ENCODE measurements at places on chromosomes 6 and 20.

GRCh38 chr6:56574292-56574691 lies 68.4 kb downstream of the DST start:
- DNase-seq, result no peak

GRCh38 chr20:3716195-3716834 lies 3.9 kb upstream of the SIGLEC1 start:
- DNase-seq, result no peak

- no peak for DNase-seq
These were observed 15.8 kb upstream of the GABRR2 start for GRCh38 chr6:89330910-89331309.

GRCh38 chr6:34053721-34054120 lies 92.2 kb downstream of the GRM4 start:
- DNase-seq, result no peak

GRCh38 chr6:116543149-116543548 lies 2.3 kb downstream of the TRAPPC3L start:
- DNase-seq, result no peak

- peak; percentile 29 for DNase-seq
These were observed 51.7 kb downstream of the CHMP4B start for GRCh38 chr20:33862709-33863403.

GRCh38 chr6:12715437-12715836 lies 1.1 kb upstream of the PHACTR1 start:
- DNase-seq, result no peak

DNA sequence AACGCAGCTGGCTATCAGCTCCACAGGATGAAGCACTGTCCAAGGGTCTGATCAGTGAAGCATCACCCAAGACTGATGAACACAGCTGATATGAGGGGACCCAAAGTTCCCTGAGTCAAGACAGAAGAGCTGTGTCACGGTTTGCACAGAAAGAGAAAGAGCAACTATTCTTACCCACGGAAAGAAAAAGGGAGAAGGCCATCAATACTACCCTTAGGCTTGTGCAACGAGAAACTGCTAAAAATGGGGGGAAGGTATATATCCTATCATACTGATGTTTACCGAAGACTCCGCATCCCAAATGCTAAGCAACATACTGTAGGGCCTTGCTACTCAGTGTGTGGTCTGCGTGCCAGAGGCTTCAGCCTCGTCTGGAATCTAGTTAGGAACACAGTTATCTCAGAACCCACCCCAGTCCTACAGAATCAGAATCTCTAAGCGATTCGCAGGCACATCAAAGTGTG lies 665 bp downstream of the FASTKD5 start:
- no peak for DNase-seq

DNA sequence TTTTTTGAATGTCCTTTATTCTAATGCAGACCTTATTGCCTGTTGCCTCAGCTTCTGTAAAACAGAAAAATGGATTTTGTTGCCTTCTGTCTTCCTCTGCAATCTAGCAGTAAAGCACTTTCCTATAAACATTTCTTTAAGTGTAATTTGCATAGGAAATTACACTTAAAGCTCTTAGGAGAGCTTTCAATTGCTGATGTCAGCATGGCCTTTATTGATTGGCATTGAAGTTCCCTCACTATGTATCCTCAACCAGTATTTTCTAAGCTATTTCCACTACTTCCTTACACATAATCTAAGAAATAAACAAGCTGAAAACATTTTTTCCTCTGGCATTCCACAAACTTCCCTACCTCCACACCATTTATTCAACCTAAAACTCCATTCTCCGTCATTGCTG lies 22.3 kb downstream of the ADGRG6 start:
- no peak for DNase-seq

GRCh38 chr20:10002866-10003265 lies 31.9 kb upstream of the ANKEF1 start:
- no peak for DNase-seq

DNA sequence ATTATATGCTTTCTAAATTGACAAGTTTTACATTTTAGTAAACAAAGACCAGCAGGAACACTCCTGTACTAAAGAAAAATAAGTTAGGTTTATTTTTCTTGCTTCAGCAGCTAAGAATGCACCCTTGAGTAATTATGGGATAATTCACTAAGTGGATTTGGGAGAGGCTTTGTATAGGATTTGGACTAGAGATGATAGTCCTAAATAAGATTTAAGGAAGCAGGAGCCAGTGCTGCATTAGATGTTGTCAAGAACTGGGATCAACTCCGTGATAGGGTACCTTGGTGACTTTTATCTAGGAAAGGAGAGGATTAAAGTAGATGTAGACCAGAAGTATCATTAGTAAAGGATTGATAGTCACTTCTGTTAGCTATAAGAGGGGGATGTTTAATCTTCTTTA lies 4.1 kb upstream of the C6orf141 start:
- no peak for DNase-seq

DNA sequence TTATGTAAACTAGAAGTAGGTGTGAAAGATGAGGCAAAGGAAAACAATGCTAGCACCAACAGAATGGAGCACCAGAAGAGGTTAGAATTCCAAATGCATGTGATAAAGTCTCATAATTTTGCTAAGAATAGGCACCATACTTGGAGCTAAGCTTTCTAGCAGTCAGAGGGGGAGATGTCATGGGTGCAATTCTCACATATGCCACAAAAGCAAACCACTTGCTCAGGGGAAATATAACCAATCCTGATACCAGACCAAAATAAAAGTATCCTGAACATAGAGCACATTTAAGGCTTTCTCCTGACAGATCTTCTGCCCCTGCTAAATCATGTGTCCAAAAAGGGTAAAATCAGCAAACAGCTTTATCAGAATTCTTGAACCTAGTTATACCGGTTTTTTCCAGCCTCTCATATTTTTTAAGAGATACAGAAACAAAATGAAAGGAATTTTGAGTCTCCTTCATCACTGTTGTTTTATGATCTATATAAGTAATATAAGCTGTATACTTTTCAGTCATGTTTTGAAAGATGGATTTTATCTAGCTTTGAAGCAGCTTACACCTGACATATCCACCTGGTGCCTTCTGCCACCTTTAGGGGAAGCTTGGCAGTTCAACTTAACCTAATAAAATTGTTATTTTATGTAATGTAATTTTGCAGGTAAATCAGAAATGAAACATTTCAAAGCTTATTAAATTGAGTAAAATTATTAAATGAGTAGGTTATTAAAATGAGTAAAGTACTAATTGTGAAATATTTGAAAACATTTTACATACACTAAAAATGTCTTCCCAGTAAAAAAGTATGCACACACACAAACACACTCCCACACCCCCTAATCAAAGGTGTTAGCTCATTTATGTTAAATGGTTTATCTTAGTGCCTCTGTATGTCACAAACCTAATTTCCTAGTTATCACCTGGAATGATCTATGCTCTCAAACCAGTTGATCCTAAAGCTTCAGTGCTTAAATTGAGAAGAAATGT lies 2.8 kb downstream of the SPO11 start:
- DNase-seq, result no peak

DNA sequence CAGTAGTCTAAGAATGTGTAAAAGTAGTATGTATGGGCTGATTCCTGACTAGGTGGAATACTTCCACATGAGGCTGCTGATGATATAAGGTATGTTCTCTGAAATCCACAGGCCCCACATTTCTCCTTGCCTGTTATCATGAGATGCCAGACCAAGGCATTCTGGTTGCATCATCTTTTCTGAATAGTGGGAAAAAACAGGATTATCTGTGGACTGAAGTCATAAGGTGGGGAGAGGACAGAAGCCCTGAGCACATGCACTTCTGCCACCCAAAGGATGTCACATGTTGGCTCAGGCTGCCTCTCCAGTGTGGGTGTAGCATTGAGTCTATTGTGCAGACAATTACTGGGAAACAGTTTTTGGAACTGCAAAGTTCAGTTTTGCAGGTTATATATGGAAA lies 184.5 kb upstream of the RAB32 start:
- no peak for DNase-seq

- DNase-seq, result no peak
These were observed 143.3 kb downstream of the KHDC1L start for GRCh38 chr6:73081955-73082354.

- DNase-seq, result no peak
These were observed 799 bp upstream of the ME1 start for GRCh38 chr6:83431545-83432155.

GRCh38 chr6:92945799-92946198 lies 473.6 kb downstream of the EPHA7 start:
- DNase-seq, result no peak

DNA sequence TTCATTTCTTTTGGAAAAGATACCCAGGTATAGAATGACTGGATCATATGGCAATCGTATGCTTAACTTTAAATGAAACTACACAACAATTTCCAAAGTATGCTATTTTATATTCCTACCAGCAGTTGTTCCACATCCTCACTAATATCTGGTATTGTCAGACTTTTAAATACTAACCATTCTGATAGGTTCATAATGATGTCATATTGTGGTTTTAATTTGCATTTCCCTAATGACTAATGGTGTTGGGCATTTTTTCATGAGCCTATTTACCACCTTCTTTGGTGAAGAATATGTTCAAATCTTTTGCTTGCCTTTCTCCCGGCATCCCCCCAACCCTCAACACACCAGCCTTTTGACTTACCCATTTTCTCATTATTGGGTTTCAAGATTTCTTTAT lies 96.2 kb upstream of the HMGN3 start:
- DNase-seq, result no peak

- no peak for DNase-seq
These were observed 533.9 kb downstream of the TFAP2B start for GRCh38 chr6:51352506-51353029.

DNA sequence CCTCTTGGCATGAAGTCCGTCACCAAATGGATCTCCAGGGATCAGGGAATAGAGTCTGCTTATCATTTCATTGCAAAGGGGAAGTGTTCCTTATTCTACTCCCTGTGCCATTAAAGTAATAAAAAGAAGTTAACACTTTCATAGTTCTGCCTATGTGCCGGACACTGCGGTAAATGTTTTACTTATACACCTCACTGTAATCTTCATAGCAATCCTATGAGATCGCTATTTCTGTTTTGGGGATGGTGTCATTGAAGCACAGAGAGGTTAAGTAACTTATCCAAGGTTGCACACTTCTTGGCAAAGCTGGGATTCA lies 177.7 kb downstream of the TSHZ2 start:
- no peak for DNase-seq

- no peak for DNase-seq
These were observed 30.5 kb upstream of the SNRPB2 start for GRCh38 chr20:16699293-16699692.

GRCh38 chr6:39295611-39296011 lies 18.6 kb downstream of the KCNK17 start:
- DNase-seq, result no peak

- no peak for DNase-seq
These were observed 13.6 kb upstream of the GMDS start for GRCh38 chr6:2259002-2259494.

GRCh38 chr6:127855542-127856159 lies 45.2 kb downstream of the THEMIS start:
- no peak for DNase-seq

DNA sequence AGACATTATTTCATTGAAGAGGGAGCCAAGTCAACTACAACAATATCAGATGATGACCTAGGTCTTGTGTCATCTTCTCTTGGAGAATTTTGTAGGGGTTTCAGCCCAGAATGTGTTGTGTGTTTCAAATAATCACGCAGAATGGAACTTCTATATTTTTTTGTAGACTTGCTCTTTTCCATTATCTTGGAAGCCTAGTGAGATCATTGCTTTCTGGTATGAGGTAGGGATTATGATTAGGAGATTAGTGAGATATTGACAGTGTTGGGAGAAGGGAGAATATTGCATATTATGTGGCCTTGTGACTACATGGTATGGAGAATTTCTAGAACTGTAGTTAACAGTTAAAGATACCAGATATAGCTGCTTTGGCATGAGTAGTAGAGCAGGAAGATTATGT lies 423.6 kb upstream of the PLCB4 start:
- DNase-seq, result no peak

DNA sequence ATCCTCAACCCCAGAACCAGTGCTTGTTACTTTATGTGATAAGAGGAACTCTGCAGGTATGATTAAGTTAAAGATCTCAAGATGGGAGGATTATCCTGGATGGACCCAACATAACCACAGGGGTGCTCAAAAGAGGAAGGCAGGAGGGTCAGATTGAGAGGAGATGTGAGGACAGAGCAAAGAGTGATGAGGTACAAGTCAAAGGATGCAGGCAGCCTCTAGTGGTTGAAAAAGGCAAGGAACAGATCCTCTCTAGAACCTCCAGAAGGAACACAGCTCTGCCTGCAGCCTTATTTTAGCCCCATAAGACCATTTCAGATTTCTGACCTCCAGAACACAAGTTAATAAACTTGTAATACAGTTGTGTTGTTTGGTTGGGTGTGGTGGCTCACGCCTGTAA lies 41.2 kb downstream of the PDSS2 start:
- no peak for DNase-seq

DNA sequence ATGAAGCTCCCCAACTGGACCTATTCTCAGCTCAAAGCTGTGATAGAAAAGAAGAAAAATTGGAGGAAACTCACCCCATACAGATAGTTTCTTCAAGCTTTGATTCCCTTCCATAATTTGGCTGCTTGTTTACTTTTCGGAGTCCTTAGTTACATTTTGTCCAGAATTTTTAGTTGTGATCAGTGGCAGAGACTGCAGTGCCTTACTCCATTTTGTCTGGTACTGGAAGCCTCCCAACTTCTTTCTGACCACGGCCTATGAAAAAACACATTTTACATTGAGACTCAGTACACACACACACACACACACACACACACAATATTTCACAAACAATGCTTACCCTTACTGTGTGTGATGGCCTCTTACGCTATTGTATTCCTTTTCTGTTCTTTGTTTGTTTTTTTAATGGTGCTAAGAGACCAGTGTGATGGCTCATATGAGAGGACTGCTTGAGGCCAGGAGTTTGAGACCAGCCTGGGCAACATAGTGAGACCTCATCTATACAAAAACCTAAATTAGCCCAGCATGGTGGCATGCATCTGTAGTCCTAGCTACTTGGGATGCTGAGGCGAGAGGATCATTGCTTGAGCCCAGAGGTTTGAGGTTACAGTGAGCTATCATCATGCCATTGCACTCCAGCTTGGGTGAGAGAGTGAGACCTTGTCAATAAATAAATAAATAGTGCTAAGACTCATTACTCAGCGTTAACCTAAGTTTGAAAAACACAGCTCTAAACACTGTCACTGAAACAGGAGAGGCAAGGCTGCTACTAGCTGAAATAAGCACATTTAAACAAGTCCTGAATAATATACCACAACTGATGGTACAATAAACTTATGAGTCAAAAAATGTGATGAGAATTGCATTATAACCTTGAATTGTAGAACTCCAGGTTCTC lies 13.8 kb upstream of the RNF8 start:
- no peak for DNase-seq

- no peak for DNase-seq
These were observed 534.8 kb downstream of the BMP2 start for GRCh38 chr20:7302250-7302649.

GRCh38 chr20:13898012-13898612 lies 92.3 kb downstream of the SEL1L2 start:
- DNase-seq, result no peak

- peak; percentile 15 for DNase-seq
These were observed 2.4 kb downstream of the SYNE1 start for GRCh38 chr6:152634773-152635172.

- no peak for DNase-seq
These were observed 4.8 kb downstream of the BMP7 start for GRCh38 chr20:57261457-57262251.
